Tongue (tissue), 3 donors: ENCODE measurements at places on chromosomes 12 and 14.

- DNase-seq = peak; percentile 58
These were observed 194.4 kb downstream of the EFCAB11 start for GRCh38 chr14:89760086-89760485.

DNA sequence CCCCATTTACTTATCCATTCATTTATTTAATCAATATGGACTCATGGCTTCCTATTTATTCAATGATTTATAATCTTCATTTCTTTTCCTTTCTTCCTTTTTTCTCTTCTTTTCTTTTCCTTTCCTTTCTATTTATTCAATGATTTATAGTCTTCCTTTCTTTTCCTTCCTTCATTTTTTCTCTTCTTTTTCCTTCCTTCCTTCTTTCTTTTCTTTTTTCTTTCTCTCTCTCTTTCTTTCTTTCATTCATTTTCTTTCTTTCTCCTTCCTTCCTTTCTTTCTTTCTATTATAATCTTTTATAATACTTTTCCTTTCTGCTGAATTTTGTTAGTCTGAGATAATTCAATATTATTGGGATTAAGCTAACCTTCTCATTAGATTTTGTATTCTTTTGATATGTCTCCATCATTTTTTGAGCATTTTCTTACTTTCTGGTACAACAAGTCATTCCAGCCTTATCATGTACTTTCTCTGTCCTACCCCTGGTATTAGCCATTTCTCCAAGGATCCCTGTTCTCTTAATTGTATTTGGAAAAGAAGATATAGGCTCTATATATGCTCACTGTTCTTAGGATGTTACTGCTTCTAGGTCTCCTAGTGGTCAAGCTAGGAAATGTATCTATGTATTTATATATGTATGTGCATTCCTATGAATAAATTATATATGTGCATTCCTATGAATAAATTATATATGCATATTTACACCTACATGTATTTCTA, 12.1 kb downstream of the LACRT start:
- no peak for DNase-seq

DNA sequence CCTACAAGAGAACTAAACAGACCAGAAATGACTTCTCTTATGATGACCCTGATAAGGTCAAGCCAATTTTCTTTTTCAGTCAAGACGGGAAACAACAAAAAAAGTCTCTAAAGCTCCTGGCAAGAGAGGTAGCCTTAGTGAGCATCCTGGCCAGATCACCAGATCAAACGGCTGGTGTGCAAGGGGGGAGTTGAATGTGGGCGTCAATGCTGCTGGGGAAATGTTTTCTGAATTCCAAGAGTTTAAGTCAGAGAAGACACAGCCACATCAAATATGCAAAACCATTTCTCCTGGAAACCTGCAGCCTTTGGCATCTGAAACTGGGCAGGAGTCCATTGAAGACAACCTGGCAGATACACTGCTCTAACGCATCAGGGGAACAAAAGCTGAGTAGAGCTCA, 16.0 kb upstream of the SELPLG start:
- no peak for DNase-seq

DNA sequence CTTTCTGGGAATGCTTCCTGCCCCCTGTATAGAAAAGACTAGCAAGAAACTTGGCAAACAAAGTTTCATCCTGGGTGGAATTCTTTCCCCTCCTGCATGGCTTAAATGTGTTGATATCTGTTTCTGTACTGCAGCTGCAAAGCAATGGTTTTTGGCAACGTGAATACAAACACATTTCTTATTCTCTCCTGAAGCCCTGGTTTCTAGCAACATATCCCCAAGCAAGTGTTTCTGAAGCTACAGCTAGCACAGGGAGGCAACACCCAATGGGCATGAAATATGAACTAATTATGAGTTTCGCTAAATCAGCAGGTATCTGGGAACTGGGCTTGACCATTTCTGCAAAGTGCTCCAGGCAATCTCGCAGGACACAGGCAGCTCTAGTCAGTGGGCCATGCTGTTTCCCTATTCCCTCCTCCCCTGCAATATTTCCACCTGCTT, 392.3 kb upstream of the TMPO start:
- peak; percentile 73 for DNase-seq

- DNase-seq = no peak
These were observed 2.7 kb upstream of the NXPH4 start for GRCh38 chr12:57213763-57214397.

DNA sequence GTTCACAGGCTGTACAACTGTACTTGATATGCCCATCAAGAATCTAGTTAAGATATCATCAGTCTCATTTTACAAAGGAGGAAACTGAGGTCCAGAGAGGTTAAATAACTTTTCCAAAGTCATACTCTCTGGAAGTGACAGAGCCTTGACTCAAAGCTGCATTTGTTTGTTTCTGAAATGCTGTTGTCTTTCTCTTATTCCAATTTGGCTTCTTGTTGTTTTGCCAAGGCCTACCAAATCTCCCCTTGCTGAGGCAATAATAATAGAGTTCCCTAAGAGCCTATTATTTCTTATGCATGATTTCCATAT, 79.8 kb upstream of the C12orf71 start:
- DNase-seq = no peak

DNA sequence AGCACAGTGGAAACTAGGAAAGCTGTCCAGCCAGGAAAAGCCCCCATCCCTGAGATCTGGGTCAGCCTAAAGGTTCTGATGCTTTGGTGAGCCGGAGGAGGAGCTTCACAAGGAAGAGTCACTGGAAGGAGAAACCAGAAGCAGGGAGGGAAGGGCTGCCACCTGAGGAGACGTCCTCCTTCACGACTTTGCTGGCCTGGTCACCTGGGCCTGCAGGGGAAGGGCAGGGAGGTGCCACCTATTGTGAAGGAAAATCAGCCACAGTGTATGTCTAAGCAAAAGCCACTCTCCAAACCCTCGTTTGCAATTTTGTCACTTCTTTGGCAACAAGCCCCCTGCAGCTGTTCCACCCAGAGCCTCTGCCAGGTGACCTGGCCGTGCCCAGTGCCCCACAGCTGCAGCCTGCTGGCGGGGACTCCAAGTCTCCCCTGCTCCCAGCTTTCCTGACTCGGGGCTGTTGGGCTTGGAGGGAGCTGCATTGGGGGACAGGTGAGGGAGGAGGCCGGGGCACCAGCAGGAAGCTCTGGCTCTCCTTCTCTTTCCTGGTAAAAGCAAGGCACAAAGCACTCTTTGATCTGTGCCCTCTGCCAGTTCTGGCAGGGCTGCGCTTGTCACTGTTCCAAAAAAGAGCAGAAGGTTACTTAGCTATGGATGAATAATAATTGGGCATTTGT, 120.9 kb upstream of the BCL2L14 start:
- peak; percentile 88 for DNase-seq

DNA sequence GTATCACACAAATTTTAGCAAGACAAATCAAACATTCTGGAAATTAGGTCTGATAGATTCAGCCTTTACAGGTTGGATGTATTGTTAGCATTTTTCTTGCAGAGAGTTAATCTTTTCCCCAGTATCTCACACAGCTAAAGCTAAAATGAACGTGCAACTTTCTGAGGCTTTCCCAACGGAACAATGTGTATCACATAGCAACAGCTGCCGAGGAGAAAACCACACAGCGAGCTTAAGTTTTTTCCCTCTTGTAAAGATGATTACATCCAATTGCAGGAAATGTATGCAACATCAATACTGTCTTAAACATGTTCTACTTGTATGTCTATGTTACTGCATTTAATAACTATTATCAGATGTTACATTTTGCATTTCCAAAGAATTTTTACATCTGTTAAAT, 182.2 kb downstream of the CCDC59 start:
- peak; percentile 74 for DNase-seq

- DNase-seq = no peak
These were observed 171.8 kb upstream of the PWP1 start for GRCh38 chr12:107513636-107514400.
